Sigmoid colon (tissue), 7 donors: ENCODE measurements at places on chromosomes 2 and 18. TPM values are rescaled to one million over a fixed set of nuclear protein-coding genes. Genes with fewer than 3 reads are reported as not detected.
A peak's percentile ranks its signal among the peaks of the same experiment; 100 is the strongest.

GRCh38 chr2:188598551-188598950, 306.9 kb downstream of the GULP1 start:
- no peak for DNase-seq

- DNase-seq = peak; percentile 45
Measured at GRCh38 chr2:240191001-240191400, 50.5 kb upstream of the OTOS start.

The CLEC4F gene
- not detected for total RNA-seq

DNA sequence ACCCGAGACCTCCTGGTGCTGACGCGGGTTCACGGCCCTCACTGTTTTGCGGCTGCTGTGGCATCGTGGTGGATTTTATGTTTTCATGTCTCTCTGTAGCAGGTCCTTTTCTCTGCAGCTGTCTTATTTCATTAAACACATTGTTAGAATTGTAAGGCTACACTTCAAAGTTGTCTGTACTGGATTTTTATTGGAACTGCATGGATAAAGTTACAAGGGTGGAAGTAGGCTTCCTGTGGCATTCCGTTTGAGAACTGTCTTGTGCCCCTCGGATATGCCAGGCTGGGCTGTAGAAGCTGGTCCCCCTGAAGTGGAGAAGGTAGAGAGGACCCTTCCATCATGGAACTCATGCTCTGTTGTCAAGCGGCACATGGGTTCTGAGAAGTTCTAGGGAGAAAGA, 127.3 kb downstream of the SNTG2 start:
- DNase-seq = no peak

- no peak for DNase-seq
Measured at GRCh38 chr2:117968722-117969121, 45.1 kb downstream of the CCDC93 start.

The SLC9A4 gene
- not detected for total RNA-seq

GRCh38 chr18:32629981-32630700, 142.7 kb downstream of the KLHL14 start:
- DNase-seq = no peak

DNA sequence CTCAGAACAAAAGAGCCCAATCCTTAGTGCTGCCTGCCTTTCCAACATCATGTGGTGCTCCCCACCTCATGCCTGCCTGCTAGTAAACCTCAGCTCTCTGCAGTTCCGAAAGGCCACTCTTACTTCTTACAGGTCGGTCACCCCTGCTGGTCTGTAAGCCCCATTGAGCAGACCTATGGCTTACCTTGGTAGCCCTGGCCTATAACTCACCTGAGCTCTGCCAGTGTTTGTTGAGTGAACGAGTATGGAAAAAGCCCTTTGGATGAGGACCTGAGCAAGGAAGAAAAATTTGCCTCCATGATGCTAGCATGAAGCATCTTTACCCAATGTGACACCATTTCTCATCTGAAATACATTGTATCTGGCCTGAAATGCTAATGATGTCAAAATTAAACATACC, 83.3 kb downstream of the LIPG start:
- peak; percentile 30 for DNase-seq

DNA sequence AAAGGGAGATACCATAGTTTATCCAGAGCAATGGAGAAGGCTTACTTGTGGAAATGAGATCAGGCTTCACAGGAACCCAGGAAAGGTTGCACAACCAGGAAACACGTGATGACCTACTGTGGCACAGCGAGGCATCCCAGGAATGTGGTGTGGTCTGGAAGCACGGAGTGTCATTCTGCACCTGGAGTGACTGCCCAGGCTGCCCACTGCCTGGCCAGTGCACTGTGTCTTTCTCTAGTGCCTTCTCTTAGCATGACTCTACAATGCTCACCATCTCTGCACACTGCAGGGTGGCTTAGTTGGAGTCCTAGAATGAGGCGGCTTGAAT, 48.9 kb downstream of the CHST9 start:
- DNase-seq = no peak

DNA sequence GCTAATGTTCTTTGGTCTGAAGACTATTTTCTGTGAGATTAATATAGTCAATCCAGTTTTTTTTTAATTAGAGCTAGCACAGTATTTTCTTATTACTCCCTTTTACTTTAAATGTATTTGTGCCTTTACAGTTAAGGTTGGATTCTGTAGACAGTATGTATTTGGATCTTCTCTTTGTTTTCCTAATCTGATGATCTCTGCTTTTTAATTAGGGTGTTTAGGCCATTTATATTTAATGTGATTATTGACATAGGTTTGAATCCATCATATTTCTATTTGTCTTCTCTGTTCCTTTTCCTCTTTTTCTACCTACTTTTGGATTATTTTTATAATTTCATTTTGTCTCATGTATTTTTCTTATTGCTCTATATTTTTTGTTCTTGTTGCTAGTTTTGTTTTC, 437.7 kb downstream of the CPS1 start:
- DNase-seq = no peak

The DSC3 gene
- under 0.01 TPM for total RNA-seq

DNA sequence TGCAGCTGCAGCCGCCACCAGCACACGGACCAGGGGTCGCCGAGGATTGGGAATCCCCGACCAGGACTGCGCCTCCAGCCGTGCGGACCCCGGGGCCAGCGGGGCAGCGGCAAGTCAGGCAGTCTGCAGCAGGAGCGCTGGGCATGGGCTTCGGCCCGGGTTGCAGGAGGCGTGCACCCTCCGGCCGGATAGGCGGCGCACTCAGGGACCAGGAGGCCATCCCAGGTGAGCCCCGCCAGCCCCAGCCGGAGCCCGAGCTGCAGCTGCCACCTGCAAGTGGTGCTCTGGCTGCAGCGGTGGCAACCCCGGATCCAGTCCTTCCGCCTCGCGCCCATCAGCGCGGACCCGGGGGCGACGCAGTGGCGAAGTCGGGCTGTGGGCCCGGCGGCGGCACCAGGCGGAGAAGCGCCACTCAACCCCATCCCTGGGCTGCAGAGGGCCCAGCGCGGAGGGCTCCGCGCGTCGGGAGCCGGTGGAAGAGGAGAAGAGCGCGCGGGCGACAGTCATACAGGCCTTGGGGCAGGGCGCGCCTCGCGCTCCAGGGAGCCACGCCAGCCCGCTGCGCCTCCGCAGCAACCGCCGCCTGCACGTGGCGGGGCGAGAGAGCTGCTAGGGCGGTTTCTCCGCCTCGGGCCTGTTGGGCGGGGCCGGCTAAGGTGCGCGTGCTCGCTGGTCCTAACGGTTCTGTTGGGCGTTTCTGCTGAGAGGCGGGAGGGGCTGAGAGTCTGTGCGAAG, 73.8 kb downstream of the RPIA start:
- DNase-seq = no peak

The ZSWIM2 gene
- not detected for total RNA-seq

DNA sequence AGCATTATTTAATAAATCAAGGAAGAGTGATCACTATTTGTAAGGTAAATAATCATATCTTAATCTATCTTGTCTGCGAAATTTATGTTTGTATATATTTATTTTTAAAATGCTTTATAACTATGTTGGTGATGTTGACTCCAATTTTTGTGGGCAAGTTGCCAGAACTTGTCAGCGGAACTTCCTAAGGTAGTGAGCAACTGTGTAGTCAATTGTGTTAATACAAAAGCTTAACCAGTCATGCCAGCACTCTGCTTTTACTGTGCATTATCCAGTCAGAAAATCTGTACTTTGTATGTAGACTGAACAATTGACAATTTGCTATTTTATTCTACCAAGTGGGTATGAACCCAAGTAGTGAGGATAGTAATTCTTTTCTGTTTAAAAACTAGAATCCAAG, 61.9 kb upstream of the RND3 start:
- DNase-seq = no peak

DNA sequence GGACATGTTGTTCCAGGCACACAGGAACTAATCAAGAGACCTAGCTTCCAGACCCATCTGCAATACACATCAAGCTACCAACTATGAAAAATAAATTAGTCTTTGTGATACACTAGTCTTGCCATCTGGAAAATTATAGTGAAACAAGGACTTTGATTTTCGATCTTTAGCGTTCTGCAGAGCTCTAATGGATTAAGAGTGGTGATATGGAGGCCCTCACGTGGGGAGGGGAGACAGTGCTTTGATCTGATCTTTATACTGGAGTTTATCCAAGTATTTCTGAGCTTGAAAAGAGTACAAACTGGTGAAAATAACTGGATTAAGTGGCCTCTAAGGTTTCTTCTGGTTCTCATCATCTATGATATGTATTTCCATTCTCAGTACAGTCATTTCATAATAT, 273.4 kb upstream of the CDH7 start:
- DNase-seq = no peak

The SMARCAL1 gene
- 7.5 TPM for total RNA-seq

The TDRD15 gene
- not detected for total RNA-seq

- DNase-seq = no peak
Measured at GRCh38 chr2:218130377-218130776, 4.5 kb downstream of the CXCR2 start.

The SLC5A7 gene
- total RNA-seq = 1.9 TPM

- DNase-seq = peak; percentile 64
Measured at GRCh38 chr2:238895361-238895882, 47.5 kb downstream of the TWIST2 start.

DNA sequence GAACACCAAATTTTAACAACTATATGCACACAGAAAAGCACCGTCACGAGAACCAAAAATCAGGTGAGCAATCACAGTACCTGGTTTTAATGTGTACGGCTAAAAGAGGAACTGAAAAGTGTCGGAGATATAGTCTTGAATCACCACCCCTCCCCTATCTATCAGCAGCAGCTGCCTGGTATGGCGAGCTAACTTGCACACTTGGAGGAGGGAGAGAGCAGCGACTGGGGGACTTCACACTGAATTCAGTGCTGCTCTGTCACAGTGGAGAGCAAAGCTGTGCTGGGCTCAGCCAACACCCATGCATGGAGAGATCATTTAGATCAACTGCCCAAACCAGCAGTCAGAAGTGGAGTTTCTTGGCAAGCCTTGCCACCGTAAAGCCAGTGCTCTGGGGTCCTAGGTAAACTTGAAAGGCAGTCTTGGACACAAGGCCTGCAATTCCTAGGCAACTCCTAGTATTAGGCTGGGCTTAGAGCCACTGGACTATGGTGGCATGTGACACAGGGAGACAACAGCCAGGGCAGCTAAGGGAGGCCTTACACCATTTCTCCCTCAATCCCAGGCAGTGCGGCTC, 89.2 kb upstream of the CD226 start:
- no peak for DNase-seq
